Stimulated activated CD4-positive, alpha-beta T cell treated with anti-CD3 and anti-CD28 coated beads, Interleukin-1b, Interleukin-23, amount 100 ng/mL, for 1 hour (primary cell): ENCODE measurements at places on chromosomes 6 and 20.

DNA sequence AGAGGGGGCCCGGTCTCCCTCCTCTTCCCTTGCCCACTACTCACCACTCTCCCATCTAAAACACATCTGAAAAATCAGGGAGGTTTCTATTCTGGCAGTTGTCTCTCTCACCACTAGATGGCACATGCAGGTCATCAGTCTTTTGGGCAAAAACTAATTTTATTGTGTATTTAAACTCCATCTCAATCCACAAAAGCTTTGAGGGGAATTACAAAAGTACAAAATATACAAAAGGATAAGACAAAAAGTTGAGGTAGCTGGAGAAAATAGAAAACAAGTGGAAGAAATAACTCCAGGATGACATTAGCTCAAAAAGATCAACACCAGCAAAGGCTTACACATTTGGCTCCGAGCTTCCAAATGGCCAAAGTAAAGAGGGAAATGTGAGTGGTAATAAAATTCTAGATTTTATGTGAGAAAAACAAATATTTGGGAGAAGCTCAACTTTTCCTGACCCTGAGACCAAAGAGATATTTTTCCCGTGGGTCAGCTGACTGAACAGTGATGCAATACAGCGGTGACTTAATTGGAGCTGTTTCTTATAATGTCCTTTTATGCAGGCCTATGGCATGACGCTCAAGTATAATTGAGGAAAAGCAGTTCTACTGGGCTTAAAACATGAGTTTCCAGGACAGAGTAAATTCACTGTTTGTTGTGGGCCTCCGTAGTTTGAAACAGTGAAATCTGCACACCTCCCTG, 79.8 kb upstream of the CHD6 start:
- no peak for DNase-seq

DNA sequence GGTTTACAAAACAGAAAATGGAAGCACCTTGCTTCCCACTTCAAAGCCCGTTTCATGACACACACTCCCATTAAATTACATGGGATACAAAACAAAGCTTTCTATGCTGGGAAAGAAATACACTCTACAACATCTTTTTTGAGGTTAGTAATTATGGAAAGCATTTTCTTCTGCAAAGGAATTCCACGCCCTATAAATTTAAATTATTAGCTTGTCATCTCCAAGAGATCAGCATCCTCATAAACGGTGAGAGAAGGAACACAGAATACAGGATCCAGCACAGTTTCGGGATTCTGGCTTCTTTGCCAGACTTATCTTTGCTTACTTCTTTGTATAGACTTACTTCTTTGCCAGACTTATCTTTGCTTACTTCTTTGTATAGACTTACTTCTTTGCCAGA, 1.3 kb upstream of the SMPDL3A start:
- DNase-seq = no peak

GRCh38 chr6:48744948-48745347, 634.0 kb upstream of the PTCHD4 start:
- no peak for DNase-seq

GRCh38 chr20:37378785-37379598, 33.1 kb downstream of the SRC start:
- DNase-seq = no peak

DNA sequence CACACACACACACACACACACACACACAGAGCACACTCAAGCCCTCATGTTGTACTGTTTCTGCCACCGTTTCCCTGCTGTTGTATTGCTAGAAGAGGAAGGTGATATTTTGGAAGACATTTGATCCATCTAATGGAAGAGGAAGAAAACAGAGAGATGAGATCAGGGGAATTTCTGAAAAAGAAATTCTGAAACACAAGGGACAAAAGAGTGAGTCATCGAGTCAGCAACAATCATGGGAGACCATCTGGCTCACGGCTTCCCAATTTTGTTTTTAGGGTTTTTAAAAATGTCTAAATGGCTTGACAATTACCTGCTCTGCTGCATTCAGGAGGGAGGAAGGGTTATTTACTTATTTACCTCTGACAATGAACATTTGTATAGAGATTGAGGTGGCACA, 22.0 kb downstream of the SOX4 start:
- no peak for DNase-seq

DNA sequence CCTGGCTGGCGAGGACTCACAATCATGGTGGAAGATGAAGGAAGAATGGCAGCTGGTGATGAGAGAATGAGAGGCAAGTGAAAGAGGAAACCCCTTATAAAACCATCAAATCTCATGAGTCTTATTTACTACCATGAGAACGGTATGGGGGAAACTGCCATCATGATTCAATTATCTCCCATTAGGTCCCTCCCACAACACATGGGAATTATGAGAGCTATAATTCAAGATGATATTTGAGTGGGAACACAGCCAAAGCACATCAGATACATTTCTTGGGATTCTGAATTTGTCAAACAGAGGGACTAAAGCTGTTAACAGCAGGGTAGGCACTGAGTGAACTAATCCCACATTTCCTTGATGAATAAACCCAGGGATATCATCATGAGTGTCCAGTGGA, 116.2 kb upstream of the PLCB4 start:
- DNase-seq = no peak

DNA sequence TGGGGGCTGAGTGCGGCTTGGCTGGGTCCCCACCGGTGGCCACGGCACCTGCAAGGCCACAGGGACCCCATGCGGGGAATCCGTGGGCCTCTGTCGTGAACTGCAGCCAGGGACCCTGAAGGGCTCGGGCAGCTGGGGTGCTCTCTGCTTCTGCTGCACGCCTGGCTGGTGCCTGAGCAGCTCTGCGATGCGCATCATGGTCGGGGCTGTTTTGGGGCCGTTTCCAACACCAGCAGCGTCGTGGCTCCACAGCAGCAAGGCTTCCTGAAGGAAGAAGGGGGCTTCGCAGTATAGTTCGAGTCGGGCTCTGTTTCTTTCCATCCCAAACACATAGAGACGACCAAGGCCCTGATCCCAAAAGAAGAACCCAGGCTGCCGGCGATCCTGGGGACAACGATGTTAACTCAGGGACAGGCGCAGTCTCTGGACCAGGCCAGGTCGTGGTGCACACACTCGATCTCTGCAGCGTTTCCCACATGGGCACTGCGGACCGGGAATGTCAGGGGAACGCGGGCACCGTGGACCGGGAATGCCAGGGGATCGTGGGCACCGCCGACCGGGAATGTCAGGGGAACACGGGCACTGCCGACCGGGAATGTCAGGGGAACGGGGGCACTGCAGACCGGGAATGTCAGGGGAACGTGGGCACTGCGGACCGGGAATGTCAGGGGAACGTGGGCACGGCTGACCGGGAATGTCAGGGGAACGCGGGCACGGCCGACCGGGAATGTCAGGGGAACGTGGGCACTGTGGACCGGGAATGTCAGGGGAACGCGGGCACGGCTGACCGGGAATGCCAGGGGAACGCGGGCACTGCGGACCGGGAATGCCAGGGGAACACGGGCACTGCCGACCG, 36.8 kb upstream of the BHLHE23 start:
- no peak for DNase-seq

DNA sequence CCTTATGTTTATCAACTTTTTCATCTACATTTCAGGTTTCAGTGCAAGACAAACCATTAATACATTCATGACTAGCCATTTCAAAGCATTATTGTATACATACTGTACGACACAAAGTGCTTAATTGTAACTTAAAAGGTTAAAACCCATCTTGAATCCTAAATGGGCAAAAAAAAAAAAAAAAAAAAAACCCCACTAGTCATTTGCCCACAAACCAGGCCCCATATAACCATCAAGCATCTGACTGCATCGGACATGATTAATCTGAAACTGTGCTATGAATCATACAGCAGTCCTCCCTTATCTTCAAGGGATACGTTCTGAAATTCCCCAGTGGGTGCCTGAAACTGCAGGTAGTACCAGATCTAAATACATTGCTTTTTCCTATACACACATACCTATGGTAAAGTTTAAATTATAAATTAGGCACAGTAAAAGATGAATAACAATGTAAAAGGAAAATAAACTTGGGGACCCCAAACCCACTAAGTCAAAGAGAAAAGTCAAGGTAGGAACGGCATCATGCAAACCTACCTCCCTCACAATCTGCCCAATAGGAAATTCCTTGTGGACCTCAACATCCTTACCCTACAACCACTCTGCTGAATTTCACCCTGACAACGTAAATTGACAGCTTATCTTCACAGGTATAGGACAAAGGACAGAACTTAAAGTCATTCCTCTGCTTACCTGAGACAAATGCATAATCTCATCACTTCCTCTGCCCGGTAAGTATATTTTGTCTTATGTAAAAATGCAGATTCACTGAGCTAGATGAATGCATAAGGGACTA, 14.3 kb downstream of the B4GALT5 start:
- no peak for DNase-seq

DNA sequence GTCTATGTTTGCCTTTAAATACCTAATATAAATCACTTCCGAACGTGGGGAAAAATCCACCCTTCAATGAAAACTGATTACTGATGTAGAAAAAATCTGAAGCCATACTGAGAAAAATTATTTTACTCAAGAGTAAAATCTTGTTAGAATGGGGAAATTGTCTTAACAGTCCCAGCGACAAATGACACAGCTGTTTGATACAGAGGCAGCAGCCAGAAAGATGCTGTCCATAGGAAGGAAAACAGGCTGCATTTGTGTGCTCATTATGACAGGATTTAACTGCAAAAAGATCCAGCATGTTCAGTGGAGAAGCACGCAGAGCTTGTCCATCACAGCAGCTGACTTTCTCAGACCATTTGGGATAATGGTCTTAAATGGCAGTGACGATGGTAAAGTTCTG, 443.0 kb downstream of the TFAP2B start:
- DNase-seq = no peak

DNA sequence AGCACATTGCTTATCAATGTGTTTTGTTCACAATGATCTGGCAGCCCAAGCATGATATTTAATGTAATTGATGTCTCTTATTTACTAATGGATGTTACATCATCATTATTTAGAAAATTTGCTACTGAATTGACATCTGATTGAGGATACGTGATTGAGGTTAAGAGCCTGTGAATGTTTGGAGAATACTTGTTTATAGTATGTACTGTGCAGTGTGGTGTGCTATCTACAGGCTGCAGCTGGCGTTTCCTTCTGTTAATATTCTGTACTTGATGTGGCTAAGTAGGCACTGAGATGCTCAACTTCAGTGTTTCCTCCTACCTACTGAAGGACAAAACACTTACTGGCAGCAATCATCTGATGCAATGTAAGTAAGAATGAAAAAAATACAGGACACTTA, 709.6 kb upstream of the FLRT3 start:
- DNase-seq = no peak

- no peak for DNase-seq
Measured at GRCh38 chr6:39114388-39114703, 640 bp downstream of the SAYSD1 start.

DNA sequence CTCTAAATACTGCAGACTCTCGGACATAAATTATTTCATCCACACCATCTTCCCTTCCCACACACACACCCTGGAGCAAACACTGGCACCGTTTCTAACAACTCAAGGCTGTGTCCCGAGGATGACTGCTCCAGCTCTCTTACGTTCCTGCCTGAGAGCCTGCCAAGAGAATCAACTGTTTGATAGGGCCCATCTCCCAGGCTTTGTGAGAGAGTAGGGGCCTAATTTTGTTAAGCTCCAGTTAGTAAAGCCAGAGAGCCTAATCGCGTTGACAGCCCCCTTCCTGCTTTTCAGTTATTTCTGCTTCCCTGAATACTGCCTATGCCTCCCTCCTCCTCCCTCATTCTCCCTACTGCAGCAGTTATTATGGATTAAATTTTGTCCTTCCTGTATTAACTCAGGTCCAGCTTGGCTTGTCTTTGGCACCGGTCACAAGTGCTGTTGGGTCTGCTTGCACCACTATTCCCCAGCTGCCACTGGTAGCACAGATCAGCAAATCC, 118.1 kb upstream of the TMEM181 start:
- no peak for DNase-seq

DNA sequence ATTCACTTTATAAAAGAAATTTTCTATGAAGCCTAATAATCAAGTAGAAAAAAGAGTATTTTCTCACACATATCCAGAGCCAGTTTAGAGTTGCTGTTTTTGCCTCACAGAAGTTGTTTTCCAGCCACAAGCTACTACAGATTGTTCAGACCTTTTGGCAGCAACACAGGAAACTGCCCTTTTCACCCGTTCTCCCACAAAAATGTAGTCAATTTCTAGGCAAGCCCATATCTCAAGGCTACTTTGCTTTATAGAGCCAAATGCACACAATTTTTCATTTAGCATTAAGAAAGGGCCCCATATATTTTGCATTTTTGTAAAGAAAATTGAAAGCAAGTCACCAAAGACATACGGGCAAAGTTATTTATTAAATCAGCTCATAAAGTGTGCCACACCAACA, 49.5 kb downstream of the EPB41L2 start:
- DNase-seq = no peak

DNA sequence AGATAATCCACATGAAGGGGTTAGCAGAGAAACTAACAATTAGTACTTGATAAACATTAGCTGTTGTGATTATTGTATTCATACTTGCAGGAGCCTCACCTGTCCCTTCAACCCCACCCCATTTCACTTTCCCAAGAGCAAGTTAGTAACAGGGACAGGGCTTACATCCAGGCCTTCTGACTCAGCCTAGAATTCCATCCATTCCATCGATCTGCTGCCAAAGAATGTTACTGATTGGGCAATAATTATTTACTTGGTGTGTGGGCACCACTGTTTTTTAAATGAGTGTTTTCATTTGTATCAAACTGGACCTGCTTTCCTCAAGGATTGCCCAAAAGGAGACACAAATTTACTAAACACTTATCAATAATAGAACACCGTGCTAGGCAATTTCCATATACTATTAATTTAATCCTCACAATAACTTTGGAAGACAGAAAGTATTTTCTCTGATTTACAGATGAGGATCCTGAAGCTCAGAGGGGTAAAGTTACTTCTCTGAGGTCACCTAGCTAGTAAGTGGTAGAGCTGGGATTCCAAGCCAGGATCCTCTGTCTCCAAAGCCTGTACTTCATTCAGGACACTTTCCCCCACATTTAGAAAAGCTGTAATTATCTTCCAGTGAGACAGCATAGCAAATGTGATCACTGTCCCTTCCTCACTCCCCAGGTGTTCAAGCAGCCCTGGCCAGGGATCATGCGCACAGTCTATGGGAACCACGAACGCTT, 32.8 kb downstream of the GSS start:
- no peak for DNase-seq

- no peak for DNase-seq
Measured at GRCh38 chr6:752438-752837, 59.5 kb upstream of the EXOC2 start.

DNA sequence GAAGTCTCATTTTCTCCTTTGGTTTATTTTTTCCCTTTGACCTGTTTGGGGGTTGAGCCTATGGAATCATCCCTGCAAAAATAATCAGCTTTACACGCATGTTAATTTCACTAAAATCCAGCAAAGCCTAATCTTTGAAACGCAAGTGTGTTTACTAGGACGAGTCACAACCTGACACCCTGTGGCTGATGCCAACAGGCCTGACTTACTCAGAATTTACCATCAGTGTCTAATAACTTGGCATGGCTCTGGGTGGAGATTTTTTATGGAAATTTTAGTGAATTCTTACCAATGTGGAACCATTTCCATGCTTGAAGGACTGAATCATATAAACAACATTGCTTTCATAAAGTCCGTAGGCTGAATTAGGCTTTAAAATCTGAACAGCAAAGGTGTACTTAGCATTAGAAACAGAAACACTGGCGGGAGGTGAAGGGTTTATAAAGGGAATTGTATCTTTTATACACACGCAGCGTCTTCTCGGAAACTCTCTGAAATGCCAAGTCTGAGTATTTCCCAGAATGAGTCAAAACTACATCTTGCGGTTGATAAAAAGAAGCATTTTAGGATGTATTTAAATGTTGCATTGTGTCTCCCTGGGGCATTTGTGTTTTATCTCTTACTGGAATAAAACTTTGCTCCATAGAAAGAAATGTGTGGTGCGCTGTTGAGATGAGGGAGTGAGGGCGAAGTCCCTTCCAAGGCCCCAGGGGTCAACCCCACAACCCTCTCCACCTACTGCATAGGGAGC, 81.2 kb downstream of the DACT2 start:
- DNase-seq = no peak
